ENCODE measurements at places on chromosomes 7 and 10. TPM values are rescaled to one million over a fixed set of nuclear protein-coding genes. Genes with fewer than 3 reads are reported as not detected.

DMBT1 gene
- not detected for total RNA-seq

DNA sequence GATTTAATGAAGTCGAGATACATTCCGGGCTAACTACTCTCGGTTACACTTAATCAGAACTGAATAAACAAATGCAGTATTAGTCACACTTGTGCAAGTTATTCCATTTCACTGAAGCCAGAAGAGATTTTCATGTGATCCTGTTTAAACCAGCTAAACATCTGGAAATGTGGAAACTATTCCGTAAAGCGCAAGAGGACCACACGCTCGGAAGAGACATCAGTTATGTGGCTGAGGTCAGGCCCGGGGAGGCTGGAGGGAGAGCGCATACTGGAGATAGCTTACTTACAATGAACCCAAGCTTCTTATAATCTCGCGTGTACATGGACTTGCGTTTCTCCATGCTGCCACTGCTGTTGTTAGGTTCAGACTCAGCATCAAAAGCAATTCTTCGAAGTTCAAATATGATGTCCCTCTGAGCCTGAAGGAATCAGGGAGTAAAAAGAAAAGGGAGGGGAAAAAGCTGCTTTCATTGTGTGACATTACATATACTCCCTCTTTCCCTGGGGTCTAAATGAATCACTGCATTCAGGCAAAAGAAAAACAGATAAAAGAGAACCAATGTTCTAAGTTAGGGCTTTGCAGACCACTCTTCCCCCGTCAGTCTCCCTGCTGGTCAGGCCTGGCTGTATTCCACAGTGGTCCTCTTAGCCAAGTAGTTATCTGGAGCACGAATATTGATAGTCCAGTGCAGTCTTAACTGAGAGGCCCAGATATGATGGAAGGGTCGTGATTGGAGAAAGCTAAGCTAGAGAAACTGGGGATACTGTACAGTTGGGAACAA is 237.4 kb downstream of the ELMO1 start:
- no peak for DNase-seq

DNA sequence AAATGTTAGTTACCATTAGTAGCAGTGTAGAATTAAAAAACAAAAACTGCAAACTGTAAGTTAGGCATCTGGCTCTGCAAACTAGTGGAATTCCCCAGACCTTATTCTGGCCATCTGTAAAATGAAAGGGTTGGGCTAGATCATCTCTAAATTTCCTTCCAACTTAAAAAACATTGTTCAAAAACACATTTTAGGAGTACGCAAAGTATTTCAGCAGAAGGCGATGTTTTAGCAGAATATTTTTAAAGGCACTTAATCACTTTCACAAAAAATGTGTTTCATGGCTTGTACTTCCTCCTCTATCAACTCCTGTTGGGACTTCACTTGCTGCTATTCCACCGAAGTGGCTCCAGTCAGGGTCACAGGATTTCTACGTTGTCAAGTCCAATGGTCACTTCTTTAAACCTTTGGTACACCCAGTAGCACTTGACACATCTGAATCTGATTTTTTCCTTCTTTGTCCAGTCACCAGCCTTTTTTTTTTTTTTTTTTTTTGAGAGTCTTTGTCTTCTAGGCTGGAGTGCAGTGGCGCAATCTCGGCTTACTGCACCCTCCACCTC is 169.0 kb downstream of the AHR start:
- DNase-seq, result no peak

AKR1D1 gene
- not detected for total RNA-seq

THNSL1 gene
- 3.1 TPM for total RNA-seq

- DNase-seq, result no peak
These were observed at the start of gene PLXDC2 for GRCh38 chr10:19816411-19817230. TSS of gene PLXDC2 (plus strand) at chr10:19816432.

GRCh38 chr7:53811555-53812079 is 730.6 kb upstream of the VSTM2A start:
- no peak for DNase-seq

DNA sequence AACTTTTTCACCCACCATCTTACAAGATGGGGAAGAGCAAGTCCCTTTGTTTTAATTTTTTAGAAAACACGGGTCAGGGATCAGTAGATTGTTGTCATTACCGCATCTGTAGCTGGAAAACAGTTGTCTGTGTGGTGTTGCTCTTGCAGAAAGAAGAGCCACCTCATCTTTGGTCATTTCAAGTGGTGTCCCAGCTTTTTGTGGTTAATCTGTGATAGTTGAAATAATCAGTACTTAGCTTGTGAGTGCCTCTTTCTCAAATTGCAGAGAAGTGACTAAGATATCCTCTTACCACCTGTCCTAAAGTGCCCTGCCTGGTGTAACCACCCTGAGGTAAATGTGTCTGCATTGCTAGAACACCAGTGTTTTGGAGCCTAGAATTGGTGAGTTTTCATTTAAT is 5.5 kb downstream of the PRPF18 start:
- no peak for DNase-seq

CPA4 gene
- not detected for total RNA-seq

ARHGAP22 gene
- 0.66 TPM for total RNA-seq

DNA sequence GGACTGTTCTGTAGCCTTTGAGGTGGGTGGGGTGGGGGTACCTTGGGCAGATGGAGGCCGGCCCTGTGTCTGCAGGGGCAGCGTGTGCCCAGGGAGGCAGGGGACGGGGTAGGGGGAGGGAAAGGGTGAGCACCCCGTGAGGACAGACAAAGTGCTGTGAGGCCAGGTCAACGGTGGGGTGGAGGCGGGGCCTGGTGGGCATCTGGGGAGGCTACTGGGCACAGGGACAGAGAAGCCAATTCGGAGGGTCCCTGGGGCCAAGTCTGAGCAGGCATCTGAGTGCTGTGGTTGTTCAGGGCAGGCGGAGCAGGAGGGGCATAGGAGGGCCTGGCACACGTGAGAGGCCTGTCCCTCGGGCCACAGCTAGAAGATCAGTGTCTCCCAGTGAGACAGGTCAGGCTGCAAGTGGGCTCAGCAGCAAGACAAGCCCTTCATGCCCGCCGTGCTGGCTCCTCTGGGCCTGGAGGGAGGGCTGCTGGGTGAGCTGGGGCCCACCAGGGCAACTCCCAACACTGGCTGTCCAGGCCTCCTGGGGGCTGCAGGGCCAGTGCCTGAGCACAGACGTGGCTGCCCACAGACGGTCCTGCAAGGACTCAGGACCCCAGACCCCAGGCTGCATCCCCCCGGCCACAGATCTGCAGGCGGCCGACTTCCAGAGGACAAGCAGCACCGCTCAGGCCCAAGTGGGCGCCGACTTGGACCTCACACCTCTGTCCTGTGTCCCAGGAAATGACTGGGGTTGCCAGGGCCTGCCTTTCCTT is 26.4 kb upstream of the KNDC1 start:
- DNase-seq, result no peak

DNA sequence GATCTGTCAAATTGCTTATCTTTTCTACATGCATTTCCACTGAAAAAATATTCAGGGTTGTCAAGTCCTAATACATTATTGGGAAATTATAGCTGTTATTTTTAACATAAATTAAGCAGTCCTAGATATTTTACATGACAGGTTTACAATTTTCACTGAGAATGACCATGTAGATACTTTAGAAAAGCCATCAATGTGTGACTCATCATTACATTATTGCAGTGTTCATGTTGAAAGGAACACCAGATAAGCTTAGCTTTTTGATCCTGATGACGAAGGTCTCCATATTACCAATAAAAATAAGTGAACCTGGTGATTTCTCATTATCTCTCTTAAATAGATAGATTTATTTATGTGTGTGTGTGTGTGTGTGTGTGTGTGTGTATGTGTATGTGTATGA is 529.5 kb upstream of the PCDH15 start:
- DNase-seq, result no peak

EIF4H gene
- 343 TPM for total RNA-seq

TMEM139 gene
- 0.73 TPM for total RNA-seq

DNA sequence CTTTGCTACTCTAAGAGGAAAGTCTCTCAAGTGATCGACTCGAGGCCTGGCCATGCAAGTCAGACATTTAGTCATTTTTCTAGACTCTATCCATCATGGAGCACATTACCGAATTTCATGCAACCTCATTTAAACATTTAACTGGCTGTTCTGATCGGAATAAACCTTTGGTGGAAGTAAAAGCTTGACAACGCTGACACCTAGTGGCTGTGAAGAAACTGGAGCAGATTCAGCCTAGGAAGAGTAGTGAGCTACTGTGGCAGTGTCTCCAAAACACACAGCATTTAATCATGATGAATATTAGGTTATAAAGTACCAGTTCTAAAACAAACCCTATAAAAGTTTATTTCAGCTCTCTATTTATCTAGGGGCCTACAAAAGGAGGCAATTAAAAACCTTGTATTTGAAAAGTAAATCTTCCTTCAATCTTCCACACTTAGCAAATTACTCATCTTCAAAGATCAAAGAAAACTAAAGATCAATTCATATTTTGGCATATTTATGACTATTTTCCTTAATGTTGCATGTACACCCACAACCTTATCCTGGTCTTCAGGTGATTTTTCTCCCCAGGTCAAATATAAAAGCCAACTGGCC is 175.0 kb downstream of the CTNNA3 start:
- peak; percentile 9 for DNase-seq

- DNase-seq, result no peak
These were observed 259.0 kb downstream of the WDR37 start for GRCh38 chr10:1315178-1315577.

DNA sequence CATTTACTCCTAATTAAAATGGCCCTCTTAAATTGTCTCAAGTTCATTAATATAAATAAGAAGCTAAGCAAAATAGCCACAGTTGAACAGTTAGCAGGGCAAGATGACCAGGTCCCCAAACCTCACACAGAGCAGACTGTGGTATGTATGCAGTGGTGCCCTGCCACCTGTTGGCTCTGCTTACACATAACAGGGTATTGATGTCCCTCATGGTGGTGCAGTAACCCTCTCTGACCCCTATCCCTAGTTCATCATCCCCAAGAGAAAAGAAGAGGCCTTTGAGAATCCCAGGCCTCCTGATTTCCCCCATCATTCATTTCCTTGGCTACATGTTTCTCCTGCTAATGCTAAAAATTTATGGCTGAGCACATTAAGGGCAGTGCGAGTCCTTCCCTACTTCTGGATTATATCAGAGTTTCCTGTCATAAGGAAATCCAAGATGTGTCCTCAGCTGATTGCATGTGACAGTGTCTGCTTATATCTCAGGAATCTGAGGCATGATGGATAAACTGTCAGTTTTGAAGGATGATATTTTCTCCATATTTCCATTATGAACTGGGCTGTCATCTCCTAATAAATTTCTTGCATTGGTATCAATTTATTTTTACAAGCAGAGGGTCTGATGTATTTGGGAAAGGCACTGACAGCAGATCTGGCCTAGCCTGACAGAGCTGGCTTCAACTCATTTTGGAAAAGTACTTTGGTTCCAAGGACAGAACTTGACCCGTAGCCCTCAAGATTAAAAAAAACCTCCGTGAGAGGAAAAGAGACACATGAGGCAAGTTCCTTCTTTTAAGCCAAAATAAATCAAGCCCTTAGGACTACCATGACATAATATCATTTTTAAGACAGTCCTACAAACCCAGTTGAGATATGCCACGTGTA is 880.6 kb downstream of the LRMDA start:
- DNase-seq, result no peak

- DNase-seq, result no peak
These were observed 6.5 kb downstream of the EVX1 start for GRCh38 chr7:27248911-27249723.

- no peak for DNase-seq
These were observed 89.3 kb downstream of the MRPL32 start for GRCh38 chr7:43021431-43021830.

DNA sequence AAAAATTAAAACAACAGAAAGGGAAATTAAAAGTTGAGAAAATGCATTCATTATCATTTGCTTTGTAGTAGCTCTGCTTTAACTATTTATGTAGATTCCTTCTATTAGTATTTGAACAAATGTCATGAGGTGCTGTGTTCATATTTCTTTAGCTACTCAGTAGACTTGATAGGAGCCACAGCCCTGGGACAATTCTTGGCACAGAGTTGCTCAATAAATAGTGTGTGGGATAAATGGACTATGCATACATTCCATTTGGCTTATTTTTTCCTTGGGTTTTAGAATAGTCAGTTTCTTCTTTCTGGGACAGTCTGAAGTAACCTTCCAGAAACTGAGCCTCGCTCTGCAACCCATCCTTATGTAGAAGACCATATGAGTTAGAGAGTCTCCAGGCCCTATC is 13.4 kb downstream of the RPP30 start:
- DNase-seq, result no peak
